ENCODE measurements at places on chromosomes 2 and 18.

DNA sequence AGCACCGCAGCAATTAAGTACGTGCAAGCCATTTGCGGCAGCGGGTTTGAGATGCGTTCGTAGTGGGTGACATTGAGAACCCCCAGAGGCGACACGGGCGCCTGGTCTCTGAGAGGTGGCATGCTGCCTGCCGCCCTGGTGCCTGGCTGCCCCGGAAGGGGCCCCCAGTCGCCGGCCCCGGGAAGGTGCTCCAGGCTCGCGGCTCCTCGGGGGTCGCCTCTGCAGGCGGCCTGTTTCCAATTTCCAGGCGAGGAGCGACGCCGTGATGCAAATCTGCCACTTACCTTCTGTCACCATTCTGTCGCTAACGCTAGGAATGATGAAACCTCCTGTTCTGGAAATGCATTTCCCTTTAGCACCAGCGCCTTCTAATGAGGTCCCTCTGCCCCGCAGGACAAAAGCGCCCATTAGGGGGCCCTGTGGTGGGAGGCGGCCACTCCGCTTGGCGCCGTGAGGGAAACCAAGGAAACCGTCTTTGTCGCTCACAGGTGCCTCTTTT, 13.0 kb downstream of the KIF5C start:
- peak; percentile 44 for DNase-seq

- no peak for DNase-seq
These were observed 188.2 kb downstream of the ALK start for GRCh38 chr2:29733213-29733612.

DNA sequence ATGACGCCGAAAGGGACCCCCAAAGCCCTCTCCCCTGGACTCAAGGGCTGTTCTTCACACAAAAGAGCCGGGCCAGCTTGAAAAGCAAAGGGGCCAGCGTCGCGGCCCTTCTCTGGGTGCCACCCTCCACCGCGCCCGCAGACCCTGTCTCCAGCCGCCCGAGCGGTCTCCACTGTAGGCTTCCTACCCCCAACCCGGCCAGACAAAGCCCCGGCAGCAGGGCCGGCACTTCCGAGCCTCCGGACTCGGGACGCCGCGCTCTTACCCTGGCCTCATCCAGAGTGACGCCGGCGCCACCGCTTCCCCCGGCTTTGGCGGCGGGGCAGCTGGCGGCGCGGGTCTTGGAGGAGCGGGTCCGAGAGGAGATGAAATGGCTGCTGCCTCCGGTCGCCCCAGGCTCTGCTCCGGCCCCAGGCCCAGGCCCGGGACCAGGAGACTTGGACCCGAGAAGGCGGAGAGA, 603 bp downstream of the ATAD2B start:
- peak; percentile 46 for DNase-seq

GRCh38 chr2:8862230-8862629, 24.8 kb upstream of the KIDINS220 start:
- no peak for DNase-seq

- DNase-seq, result no peak
These were observed 127.8 kb downstream of the CCBE1 start for GRCh38 chr18:59569390-59569791.

GRCh38 chr2:111046670-111047069, 74.0 kb upstream of the BCL2L11 start:
- DNase-seq, result no peak

Measured in WTC11 (cell line).